GM12891 (cell line): ENCODE measurements at places on chromosomes 2 and 18.

DNA sequence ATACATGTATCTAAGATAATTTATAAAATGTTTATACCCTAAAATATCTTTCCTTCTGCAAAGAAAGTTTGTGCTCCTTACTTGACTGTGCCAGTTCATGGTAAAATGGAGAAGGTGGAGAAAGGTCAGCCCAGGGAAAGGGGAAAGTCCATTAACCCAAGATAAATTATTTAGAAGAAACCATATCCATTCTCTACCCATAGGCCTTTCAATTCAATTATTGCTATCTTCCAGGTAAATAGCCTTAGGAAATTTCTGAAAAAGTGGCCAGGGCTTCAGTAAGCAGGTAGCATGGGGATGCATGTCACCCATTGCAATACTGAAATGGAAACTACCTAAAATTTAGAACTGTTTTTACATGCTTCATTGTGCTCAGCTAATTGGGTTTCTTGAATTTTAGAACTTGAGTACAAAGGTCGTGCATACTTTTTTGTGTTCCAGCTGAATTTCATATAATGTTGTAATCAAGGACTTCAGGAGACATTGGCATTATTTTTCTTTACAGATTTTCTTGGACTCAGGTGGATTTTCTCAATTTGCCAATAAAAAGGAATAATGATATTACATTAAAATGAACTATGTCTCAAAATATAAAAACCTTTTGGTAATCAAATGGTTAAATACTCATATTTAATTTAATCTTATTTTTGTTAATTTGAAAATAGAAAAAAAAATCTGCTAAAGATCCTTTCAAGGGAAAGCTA lies 124.9 kb downstream of the CSRNP3 start:
- no peak for DNase-seq

- no peak for DNase-seq
Measured at GRCh38 chr2:195636890-195637289, 20.1 kb upstream of the SLC39A10 start.

DNA sequence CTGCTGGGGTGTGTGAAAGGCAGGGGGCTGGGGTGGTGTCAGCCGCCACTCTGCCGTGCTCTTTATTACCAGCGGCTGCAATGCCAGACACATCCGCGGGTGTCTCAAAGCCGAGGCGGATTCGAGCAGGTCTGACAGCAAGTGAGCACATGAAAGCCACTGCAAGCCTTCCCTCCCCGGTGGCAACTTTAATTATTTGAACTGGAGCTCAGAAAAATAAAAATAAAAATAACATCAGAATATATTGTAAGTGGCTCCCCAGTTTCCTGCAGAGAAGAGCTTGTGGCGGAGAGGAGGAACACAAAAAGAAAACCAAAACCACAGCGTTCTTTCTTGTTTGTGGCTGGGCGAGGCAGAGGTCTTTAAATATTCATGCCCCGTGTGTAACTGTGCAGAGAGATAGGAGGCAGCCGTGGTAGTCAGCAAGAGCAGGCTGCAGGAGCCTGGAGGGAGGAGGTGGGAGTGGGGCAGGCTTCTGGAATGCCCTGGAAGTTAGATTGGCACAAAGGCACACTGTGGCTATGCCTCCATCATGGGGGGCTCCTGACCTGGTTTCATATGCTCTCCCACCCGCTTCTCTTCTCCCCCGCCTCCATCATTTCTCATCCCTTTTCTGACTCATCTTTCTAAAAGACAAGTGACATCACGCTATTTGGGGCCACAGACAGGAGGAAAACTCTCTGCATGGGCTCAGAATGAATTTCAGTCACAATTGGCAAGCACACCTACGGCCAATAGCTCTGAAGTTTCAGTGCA lies 199.8 kb downstream of the CLIP4 start:
- DNase-seq = peak; percentile 50

- no peak for DNase-seq
Measured at GRCh38 chr2:206562375-206562774, 79.9 kb upstream of the FAM237A start.

- no peak for DNase-seq
Measured at GRCh38 chr2:55885127-55885943, 38.2 kb downstream of the EFEMP1 start.

- DNase-seq = no peak
Measured at GRCh38 chr2:159539701-159540100, 76.6 kb downstream of the BAZ2B start.

GRCh38 chr2:28408764-28409599 lies 16.3 kb downstream of the FOSL2 start:
- no peak for DNase-seq

DNA sequence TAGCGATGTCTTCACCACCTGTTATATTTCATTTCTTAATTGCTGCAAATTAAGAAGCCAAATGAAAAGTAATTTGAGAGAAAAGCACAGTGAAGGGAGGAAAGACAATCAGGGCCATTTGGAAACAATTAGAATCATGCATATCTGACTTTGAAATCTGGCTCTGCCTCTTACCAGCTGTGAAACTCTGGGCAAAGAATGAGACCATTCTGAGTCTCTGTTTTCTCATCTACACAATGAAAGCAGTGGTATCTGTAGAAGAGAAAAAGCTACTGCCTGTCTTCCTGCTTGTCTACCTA lies 334.5 kb upstream of the CYRIA start:
- no peak for DNase-seq

GRCh38 chr2:95402370-95403203 lies at the start of gene FAHD2A:
Gene FAHD2A, plus strand, starts transcription at chr2:95402708. Its CDS starts 2,851 bp downstream, at chr2:95405559.
- DNase-seq = peak; percentile 99

- DNase-seq = no peak
Measured at GRCh38 chr2:186065491-186065890, 326.9 kb downstream of the FSIP2 start.

GRCh38 chr18:48038636-48039035 lies 108.2 kb upstream of the SMAD2 start:
- DNase-seq = no peak

DNA sequence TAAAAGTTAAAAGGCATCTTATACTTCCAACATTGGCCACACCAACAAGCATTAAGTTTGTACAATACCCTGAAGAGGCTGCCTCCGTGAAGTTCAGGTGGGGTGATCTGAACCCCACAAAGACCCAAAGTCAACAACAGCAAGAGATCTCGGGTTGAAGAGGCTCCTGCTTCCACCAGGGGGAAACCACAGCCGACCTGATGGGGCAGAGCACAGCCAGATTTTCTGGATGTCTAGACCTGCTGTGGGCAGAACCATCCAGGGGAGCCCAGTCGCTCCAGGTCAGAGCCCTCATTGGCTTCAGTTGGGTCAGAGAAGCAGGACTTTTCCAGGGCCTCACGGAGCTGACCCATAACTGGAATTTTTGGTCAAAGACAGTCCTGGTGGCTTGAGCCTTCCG lies 66.5 kb upstream of the ACKR3 start:
- no peak for DNase-seq

GRCh38 chr18:36451454-36452251 lies 154.1 kb downstream of the FHOD3 start:
- DNase-seq = no peak

GRCh38 chr2:202278036-202278760 lies 12.6 kb downstream of the NOP58 start:
- DNase-seq = no peak

- DNase-seq = no peak
Measured at GRCh38 chr18:47254341-47254939, 3.0 kb upstream of the SKOR2 start.
